ENCODE measurements at places on chromosomes 7 and 10.

- no peak for DNase-seq
Measured at GRCh38 chr10:3786295-3787015, 1.4 kb upstream of the KLF6 start.

- no peak for DNase-seq
Measured at GRCh38 chr10:96225119-96225518, 46.2 kb downstream of the BLNK start.

DNA sequence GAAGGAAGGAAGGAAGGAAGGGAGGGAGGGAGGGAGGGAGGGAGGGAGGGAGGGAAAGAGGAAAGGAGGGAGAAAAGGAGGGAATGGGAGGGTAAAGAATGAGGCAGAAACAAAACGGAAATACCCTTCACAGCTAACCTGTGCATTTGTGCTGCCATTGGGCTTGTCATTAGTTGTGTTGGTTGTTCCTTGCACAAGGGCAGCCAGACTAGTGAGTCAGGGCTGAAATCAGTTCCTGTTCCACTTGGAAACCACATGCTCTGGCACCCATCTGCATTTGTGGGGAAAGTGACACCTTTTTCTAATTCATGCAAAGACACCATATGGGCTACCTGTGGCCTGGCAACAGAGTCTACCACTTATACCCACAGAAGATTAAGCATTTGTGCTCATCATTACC is 1004.0 kb upstream of the C7orf33 start:
- no peak for DNase-seq

DNA sequence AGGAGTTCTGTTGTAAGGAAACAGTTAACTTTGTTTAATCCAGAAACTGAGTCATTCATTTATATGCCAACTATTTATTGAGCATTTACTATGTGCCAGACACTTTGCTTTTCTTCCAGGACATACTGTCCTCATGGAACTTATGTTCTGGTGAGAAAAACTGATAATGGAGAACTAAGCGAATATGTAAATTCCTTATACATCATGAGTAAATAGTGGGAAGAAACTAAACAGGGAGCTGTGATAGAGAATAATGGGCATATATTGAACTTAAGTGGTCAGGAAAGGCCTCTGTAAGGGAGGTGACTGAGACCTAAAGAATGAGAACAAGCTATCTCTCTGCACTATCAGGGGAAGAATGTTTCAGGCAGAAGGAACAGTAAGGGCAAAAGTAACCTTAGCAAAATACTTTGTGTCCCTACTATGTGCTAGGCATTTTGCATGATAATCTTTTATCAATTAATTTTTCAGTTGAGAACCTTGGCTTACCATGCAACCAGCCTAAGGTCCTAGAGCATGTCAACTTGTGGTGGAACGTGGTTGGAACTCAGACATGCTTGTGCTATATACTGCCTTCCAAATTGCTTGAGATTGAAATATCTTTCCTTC is 45.4 kb downstream of the ST7 start:
- DNase-seq = no peak

DNA sequence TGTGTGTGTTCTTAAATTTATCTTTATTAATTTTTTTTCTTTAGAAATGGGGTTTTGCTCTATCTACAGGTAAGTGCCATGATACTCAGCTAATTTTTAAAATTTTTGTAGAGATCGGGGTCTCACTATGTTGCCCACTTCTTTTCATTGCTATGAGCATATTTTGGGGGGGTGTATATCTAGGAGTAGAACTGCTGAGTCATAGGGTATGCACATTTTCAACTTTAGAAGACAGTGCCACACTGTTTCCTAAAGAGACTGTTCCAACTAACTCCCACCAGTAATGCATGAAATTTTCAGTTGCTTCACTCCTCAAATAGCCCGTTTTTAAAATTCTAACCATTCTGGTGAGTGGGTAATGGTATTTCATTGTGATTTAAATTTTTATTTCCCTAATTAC is 108.3 kb downstream of the CUL2 start:
- no peak for DNase-seq

DNA sequence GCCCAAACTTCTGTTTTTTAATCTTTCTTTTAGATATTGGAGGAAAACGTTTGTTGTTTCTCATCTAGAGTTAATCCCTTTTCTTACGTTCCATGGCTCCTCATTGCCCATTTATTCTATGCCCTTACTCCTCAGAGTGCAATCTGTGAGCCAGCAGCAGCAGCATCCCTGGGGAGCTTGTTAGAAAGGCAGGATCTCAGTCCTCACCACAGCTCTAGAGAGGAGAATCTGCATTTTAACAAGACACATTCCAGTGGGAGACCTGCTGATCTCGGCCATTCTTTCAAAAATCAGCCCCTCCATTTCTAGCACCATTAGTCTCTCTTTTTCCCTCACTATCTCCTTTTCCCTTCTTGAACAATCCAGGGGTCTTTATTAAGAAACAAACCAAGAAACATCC is 84.4 kb upstream of the NOBOX start:
- no peak for DNase-seq

GRCh38 chr10:95906677-95907455 is 909 bp upstream of the CC2D2B start:
- DNase-seq = no peak

GRCh38 chr10:118737603-118738302 is 17.0 kb downstream of the CACUL1 start:
- DNase-seq = no peak

All from SIG-M5 (cell line).